CD4-positive, alpha-beta T cell treated with Interleukin-15 for 4 hours (primary cell): ENCODE measurements at places on chromosomes 3 and 15.

GRCh38 chr15:89972085-89972484 lies 29.0 kb upstream of the ZNF710 start:
- no peak for DNase-seq

DNA sequence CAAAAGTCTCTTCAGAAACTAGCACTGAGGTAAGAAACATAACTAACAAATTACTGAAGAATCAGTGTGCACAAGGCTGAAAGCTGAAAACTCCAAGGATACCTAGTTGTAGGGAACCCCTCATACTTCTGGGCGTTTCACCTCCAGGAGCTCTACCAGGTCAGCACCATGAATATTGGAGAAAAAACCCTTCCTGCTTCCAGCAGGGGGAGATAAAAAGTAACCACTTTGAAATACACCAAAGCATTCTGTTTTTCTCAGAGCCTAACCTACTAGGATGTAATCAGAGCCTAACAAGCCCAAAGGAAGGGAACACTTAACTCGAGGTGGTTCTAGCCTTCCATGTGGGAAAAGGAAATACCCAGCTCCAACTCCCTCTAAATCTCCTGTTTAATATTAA lies 175.8 kb upstream of the MME start:
- DNase-seq, result no peak

GRCh38 chr3:24595796-24596195 lies 101.1 kb upstream of the THRB start:
- DNase-seq, result no peak

GRCh38 chr3:127137113-127137512 lies 55.8 kb upstream of the PRR23E start:
- DNase-seq, result no peak

- DNase-seq, result no peak
Observed at GRCh38 chr3:55619046-55619808, 132.1 kb upstream of the WNT5A start.

DNA sequence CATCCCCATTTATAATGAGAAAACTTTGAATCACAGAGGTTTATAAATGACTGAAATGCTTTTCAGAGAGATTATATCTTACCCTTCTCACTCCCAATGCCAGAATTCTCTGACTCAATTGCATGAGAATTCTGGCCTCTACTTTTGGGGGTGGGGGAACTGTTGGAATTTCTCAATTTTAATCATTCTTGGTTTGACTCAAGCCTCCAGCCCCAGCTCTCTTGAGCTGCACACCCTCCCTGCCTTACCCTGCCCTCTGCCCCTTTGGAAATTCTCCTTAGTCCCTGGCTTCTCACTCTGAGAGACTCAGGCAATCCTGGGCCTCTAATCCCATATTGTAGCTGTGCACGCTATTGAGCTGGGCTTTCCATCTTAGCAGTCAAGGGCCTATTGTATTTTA lies 44.2 kb downstream of the ZNF589 start:
- DNase-seq, result no peak

DNA sequence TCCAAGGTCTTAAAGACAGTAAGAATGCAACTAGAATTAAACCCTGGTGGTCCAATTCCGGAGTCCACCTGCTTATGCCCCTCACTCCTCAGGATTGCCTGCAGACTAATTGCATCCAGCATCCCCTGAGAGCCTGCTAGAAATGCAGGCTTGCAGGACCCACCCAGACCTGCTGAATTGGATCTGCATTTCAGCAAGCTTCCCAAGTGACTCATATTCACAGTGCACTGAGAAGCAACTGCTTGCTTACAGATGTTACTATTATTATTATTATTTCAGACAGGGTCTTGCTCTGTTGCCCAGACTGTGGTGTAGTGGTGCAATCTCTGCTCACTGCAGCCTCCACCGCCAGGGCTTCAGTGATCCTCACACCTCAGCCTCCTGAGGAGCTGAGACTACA lies 83.5 kb upstream of the VGLL4 start:
- DNase-seq, result no peak

DNA sequence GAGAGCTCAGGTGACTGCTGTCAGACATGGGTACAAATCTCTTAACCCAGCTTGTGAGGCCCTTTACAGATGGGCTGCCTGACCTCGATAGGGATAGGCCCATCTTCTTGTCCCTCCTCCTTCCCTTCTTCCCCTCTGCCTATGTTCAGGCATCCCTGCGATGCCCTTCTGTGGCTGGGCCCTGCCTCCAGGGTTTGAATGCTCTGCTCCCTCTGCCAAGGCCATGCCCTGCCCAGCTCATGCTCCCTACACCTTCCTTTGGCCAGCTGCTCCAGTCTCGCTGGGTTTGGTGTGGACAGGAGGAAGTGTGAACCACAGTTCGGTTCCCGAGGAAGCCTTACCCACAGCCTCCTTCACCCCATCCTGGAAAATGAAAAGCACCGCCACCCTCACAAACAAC lies 4.3 kb downstream of the FYCO1 start:
- DNase-seq, result no peak

GRCh38 chr3:187741403-187742350 lies 3.6 kb downstream of the BCL6 start:
- DNase-seq, result peak; percentile 80

DNA sequence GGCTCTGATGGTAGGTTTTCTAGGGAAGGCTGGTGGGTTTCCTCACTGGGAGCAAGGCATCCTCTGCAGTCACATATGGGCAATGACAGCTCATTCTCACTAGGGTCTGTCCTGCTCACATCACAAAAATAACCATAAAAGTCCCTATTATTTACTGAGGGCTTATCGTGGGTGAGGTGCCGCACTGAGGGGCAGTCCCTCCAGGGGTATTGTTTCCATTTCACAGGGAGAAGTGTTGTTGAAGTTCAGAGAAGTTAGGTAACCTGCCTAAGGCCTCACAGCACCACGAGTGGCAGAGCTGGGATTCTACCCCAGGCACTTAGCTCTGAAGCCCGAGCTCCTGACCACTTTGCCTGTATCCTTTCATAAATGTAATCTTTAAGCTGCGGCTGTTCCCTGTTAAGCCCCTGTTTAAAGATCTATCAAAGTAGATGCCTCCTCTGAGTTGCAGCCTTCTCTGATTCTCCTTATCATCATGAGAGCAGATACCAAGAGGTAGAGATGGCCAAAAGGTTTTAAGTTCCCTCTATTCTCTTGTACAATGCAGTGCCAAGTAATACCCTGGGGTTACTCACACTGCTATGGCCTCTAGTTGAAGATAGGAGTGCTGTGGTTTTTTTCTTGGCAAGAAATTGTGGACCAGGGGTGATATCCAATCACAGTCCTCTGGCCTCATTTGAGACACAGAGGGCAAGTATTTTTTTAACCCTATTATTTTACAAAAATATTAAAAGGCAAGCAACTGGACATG lies 107.0 kb downstream of the RPLP1 start:
- no peak for DNase-seq

DNA sequence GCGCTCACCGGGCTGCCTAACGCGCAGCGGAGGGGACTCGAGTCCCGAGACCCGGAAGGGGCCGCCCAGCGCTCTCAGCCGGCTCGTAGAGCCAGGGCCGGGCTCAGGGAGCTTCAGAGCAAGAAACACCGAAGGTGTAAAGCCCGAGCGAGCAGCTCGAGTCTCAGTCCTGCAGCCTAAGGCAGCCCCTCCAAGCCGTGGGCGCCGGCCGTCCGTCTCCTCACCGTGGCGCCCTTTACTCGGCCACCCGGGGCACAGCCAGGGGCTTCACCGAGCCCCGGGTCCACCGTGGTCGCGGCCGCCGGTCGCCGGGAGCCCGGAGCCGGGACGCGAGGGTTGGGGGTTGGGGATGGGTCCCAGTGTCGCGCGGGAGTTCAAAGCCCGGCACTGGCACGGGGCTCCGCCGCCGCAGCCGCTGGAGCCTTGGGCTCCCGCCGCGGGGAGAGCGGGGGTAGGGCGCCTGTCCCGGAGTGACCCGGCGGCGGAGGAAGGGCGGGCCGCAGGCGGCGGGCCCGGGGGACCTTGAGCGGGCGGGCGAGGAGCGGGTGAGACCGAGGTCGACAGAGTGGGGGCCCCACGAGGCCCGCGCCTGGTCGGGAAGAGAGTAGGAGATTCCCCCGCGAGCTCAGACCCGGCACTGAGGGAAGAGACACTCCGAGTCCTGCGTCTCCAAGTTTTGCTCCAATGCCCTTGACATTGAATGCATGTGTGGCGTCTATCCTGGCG lies 26.9 kb upstream of the THRB start:
- no peak for DNase-seq

- no peak for DNase-seq
Observed at GRCh38 chr15:39672666-39673065, 91.8 kb downstream of the THBS1 start.

DNA sequence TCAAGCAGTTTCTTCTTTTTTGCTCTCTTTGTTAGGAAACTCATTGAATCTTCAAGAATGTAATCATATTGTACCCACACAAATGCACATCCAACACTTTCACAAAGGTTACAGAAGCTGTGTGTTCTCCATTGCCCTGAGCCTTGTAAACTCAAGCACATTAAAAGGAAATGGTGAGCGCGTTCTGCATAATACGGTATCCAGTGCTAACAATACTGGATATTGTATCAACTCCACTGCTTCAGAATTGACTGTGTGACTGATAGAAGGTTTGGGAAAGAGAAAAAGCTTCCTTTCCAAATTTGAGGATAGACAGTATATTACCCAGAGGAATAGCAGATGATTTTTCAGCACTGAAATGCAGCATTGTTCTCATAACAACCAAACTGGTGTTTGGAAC lies 268.9 kb upstream of the RBMS3 start:
- no peak for DNase-seq

- no peak for DNase-seq
Observed at GRCh38 chr3:172324611-172325203, 123.5 kb downstream of the GHSR start.

DNA sequence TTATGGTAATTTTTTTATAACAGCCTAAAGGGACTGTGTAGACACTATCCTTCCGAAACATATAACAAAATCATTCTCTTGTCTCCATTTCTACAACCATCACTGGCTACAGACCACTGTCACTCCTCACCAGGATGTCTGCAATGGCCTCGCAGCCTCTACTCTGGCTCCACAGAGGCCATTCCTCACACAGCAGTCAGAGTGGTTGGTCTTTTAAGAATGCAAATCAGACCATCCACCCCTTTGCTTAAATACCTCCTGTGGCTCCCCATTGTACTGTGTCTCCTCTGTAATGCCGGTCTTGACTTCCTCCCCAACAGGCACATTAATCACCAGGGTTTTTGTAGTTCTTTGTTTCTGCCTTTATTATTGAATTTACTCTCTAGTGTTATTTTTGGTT lies 344.8 kb downstream of the ERC2 start:
- no peak for DNase-seq

- no peak for DNase-seq
Observed at GRCh38 chr3:103437883-103438282, 1003.1 kb downstream of the ZPLD1 start.

GRCh38 chr3:43349716-43350115 lies 63.4 kb downstream of the SNRK start:
- DNase-seq, result no peak

DNA sequence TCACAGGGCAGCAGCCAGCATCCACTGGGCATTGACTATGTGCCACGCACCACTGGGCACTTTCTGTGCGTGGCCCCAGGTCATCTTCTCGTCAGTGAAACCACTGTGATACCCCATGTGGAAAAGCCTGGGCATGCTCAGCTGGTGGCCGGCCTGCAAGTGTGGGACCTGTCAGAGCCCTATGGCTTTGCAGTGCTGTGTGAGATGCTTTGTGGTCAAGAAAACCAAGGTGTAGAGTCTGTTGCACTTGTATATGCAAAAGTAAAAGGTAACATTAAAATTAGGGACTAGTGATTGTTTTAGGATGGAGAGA lies 69.5 kb downstream of the PGPEP1L start:
- no peak for DNase-seq

DNA sequence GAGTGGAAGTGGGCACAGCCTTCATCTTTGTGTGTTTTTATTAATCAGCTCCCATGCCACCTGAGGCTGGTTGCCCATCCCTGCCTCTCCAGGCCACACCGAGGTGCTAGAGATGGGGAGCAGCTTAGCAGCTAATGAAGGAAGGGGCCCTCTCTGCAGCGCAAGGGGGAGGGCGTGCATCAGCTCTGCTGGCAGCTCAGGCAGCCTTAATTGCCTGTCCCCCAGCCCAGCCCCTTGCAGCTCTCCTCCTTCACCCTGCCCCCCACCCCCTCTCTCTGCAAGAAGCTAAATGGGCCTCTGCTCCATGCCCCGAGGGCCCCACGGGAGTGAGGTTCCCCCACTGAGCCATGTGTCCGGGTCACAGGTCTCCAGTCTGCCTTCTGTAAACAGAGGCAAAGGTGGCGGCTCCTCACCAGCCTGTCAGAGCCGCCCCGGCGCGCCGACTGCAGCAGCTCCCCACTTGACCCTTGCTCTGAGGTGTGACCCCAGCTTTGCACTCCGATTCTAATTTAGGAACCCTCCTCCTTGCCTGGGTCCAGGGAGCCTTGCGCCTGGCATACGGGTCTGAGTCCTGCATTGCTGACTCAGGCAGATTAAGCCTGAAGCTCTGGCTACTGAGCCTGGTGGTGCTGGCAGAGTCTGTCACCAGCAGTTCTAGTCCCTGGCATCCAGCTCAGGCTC lies 27.9 kb upstream of the NTRK3 start:
- DNase-seq, result no peak

DNA sequence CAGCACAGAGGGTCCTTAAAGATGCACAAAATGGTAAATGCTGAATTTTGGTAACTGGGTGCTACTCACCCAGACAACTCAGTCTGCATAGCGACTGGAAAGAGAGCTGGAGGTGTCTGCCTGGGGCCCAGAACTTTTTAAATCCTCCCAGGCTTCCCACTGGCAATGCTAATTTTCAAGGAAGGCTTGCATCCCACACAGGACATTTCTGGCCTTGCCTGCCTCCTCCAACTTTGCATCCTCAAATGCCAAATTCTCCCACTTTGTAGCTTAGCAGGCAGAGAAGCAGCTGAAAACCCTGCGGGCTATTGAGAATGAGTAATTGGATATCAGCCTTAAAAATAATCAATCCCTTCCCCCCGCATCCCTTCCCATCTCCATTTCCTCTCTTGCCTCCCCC lies 656.6 kb upstream of the ADAMTS9 start:
- no peak for DNase-seq

DNA sequence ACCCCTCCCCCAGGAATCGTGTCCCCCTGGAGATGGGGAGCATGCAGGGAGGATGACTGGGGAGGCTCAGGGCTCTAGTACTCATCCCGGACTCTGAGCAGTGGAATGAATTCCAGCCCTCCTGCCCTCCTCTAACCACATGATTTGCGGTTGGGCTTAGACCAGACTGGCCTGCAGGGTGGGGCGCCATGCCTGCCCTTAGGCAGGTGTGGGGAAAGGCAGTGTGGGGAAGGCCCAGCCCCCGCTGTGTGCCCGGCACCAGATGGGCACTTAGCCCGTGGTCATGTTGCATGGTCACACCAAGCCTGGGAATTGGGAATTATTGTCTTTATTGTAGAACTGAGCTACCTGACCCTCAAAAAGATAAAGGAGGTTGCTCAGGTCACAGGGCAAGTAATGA lies 283.8 kb downstream of the TLE3 start:
- DNase-seq, result no peak

GRCh38 chr15:101029971-101030661 lies 111.0 kb downstream of the LRRK1 start:
- no peak for DNase-seq

- no peak for DNase-seq
Observed at GRCh38 chr3:138899351-138899991, 47.5 kb downstream of the FOXL2 start.

GRCh38 chr3:38006031-38006430 lies 15.4 kb downstream of the VILL start:
- DNase-seq, result no peak

- no peak for DNase-seq
Observed at GRCh38 chr3:68123231-68123630, 468.8 kb upstream of the SUCLG2 start.
